ENCODE measurements at places on chromosomes 12 and 14.

- DNase-seq: peak; percentile 34
Measured at GRCh38 chr14:106879241-106879640, 1352.9 kb downstream of the TMEM121 start.

GRCh38 chr12:119374635-119375034, 40.1 kb downstream of the CCDC60 start:
- DNase-seq: no peak

- no peak for DNase-seq
Measured at GRCh38 chr12:5217936-5218335, 174.3 kb downstream of the KCNA5 start.

DNA sequence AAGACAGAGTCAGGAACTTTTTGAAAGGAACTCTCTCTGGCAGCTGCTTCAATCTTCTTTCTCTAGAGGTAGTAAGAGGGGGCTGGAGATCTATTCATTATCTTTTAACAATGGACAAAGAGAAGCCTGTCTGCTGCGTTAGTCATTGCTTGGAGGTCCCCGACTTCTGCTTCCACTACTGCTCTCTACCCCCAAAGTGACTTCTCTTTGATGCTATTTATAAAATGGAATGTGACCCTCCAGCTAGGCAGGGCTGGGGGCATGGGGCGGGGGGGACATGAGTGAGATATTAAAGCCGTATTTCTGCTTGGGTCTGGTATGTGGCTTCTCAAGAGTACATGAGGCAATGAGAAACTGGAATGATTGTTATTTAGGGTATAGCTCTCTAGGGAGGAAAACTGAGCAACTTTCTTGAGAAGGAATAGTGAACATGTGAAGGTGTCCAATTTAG, 41.4 kb upstream of the NUDT4 start:
- DNase-seq: no peak

DNA sequence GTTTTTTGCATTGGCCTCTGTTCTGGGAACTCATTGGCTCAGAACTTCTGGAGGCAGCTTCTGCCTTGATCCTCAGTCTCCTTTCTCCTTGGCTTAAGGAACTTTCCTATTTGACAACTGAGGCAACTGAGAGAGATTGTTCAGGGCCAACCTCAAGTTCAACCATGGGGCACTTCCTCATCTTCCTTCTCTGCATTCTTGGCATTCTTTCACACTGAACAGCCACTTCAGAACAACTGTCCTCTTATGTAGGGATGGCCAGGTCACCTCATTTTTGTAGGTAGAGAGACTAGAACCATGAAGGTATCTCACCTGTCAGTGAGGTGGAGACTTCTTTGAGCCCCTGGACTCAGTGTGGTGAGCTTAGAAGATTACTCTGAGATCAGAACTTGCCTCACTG, 63.0 kb upstream of the NRXN3 start:
- no peak for DNase-seq

- DNase-seq: no peak
Measured at GRCh38 chr14:90700933-90701776, 115.1 kb downstream of the TTC7B start.

Measured in activated T-cell treated with anti-CD3 and anti-CD28 coated beads, Interleukin-2, amount 50 U/mL, for 1 hour (primary cell).